ENCODE measurements at places on chromosomes 11 and 22. TPM values are rescaled to one million over a fixed set of nuclear protein-coding genes. Genes with fewer than 3 reads are reported as not detected.

- H3K4me3 ChIP-seq: no peak overlapping the region
- peak; percentile 85 for DNase-seq
- peak overlapping the region; percentile 78 for H3K27ac ChIP-seq
- H3K4me1 ChIP-seq: peaks cover 55% of the 10 kb centered on the region
- no peaks in the 10 kb centered on the region for H3K27me3 ChIP-seq
Observed at GRCh38 chr11:126115816-126116331, 53.2 kb upstream of the CDON start.

- H3K36me3 ChIP-seq: no peaks in the 10 kb centered on the region
- peaks cover 5% of the 10 kb centered on the region for H3K4me1 ChIP-seq
- DNase-seq: peak; percentile 68
- no peak overlapping the region for H3K4me3 ChIP-seq
- peaks cover 13% of the 10 kb centered on the region for H3K27me3 ChIP-seq
- no peak overlapping the region for H3K27ac ChIP-seq
Observed at GRCh38 chr11:117907276-117908108, 21.7 kb downstream of the TMPRSS13 start.

GRCh38 chr11:109552376-109552775, 130.4 kb downstream of the C11orf87 start:
- no peak for DNase-seq
- H3K27ac ChIP-seq: no peak overlapping the region
- H3K36me3 ChIP-seq: no peaks in the 10 kb centered on the region
- H3K27me3 ChIP-seq: no peaks in the 10 kb centered on the region
- H3K4me3 ChIP-seq: no peak overlapping the region

DNA sequence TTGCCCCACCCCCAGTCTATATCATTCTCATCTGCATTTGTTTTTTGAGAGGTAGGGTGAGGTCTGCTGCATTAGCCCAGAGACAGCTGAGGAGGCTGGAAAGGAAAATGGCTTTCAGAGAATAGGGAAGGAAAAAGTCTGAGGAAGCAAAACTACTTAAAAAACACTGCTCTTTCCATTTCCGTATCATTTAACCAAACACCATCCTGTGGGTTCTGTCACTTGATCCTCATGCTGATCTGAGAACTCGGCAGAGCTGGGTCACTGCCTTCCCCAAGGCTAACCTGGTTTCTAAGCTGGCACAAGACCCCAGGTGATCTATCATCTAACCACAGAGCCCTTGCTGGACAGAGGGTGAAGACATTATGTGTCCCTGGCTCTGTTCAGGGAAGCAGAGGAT, 1.2 kb downstream of the FOLR2 start:
- no peak for DNase-seq
- peaks cover 10% of the 10 kb centered on the region for H3K27me3 ChIP-seq
- peaks cover 8% of the 10 kb centered on the region for H3K4me1 ChIP-seq
- H3K36me3 ChIP-seq: no peaks in the 10 kb centered on the region
- no peak overlapping the region for H3K27ac ChIP-seq

- no peaks in the 10 kb centered on the region for H3K27me3 ChIP-seq
- no peak overlapping the region for H3K4me3 ChIP-seq
- H3K4me1 ChIP-seq: peaks cover 34% of the 10 kb centered on the region
- peak overlapping the region; percentile 67 for H3K27ac ChIP-seq
Observed at GRCh38 chr11:111718436-111718835, 47.8 kb downstream of the PPP2R1B start.

DNA sequence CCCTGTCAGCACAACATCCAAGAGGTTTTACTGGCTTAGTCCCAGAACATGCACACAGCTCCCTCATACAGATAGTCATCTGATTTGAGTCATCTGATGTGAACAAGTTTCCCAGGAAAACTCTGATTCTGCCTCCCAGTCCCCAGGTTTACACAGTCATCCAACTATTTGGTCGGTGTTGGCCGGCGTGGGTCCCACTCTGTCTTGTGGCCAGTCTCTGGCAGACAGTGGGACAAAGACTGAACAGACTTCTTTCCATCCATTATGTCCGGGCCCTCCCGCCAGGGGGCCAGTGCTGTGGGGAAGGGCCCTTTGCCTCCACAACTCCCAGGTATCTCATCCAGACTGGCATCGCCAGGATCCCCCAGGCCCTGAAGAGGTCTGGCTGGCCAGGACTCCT, 60.0 kb downstream of the BTG4 start:
- no peak overlapping the region for H3K27ac ChIP-seq
- H3K36me3 ChIP-seq: no peaks in the 10 kb centered on the region
- no peak for DNase-seq
- H3K4me3 ChIP-seq: no peak overlapping the region
- no peaks in the 10 kb centered on the region for H3K27me3 ChIP-seq

GRCh38 chr22:31933816-31934482, 10.4 kb upstream of the YWHAH start:
- H3K4me3 ChIP-seq: no peak overlapping the region
- H3K27ac ChIP-seq: no peak overlapping the region
- no peaks in the 10 kb centered on the region for H3K27me3 ChIP-seq
- DNase-seq: peak; percentile 39

DNA sequence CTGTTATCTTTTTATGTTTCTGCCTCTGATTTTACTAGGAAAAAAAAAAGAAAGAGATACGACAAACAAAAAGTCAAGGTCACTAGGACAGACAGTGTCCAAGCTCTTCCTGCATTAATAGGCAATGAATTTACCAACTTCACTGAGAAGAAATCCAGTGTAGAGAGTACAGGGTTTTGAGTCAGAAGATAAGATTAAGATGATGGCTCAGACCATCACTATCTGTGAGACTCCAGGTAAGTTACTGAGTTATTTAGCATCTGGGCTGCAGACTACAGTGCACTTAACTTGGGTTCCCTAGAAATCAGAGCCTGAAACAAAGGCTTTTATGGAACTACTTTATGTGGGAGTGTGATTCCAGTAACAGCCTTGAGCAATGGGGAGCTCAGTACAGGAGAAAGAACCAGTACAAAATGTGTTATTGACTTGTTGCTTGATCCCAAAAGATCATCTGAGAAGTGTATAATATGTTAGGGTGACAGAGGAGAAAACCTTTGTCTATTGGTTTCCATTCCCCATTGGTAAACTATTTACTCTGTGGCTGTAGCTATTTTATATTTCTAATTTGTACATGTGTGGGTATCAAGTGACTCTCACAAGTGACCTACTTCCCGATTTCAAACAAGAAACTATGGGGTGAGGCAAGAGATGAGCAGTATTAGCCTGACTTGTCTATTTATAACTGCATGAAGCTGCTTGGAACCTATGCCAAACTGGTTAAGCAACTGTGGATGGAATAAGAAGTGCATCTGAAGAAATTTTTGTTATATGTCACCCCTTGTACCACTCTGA, 395.8 kb downstream of the RAB38 start:
- H3K27me3 ChIP-seq: no peaks in the 10 kb centered on the region
- no peak overlapping the region for H3K4me3 ChIP-seq
- H3K36me3 ChIP-seq: no peaks in the 10 kb centered on the region
- no peak for DNase-seq

- no peak for DNase-seq
- H3K36me3 ChIP-seq: no peaks in the 10 kb centered on the region
- peaks cover 10% of the 10 kb centered on the region for H3K4me1 ChIP-seq
Observed at GRCh38 chr22:44935724-44936123, 74.1 kb downstream of the PHF21B start.

GRCh38 chr11:95349345-95349942, 118.4 kb upstream of the SESN3 start:
- H3K27me3 ChIP-seq: no peaks in the 10 kb centered on the region
- H3K27ac ChIP-seq: no peak overlapping the region

DNA sequence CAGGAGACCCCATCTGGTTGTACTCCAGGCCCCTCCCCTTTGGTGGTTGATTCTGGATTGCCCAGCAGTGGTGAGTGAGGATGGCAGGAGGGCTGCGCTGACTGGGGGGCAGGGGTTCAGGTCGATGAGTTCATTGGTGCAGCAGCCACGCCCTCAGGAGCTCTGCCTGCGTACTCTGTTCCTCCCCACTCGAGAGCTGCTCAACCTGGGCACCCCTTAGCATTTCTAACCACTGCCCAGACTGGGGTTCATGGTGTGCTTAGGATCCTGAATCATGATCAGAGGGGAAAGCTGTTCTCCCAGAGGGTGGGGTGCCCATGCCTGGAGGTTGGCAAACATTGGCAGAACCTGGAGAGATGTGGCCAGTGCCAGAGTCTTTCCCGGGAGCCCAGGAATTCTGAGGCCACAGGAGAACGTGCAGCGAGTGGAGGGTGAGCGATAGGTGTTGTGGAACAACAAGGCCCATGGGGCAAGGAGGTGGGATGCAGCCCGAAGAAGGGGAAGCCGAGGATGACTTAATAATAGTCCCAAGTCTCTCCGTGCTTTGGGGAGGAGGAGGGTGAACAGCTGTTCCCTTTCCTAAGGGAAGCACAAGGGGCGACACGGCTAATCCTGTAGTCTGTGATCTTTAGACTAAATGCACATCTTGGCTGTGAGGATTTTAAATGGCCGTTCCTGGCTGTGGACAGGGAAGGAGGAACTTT, 75.5 kb downstream of the SCN3B start:
- no peak overlapping the region for H3K27ac ChIP-seq
- DNase-seq: no peak
- peaks cover 12% of the 10 kb centered on the region for H3K4me1 ChIP-seq
- H3K36me3 ChIP-seq: no peaks in the 10 kb centered on the region
- H3K27me3 ChIP-seq: no peaks in the 10 kb centered on the region

- H3K4me3 ChIP-seq: no peak overlapping the region
- peaks cover 17% of the 10 kb centered on the region for H3K27me3 ChIP-seq
- H3K4me1 ChIP-seq: no peaks in the 10 kb centered on the region
- no peaks in the 10 kb centered on the region for H3K36me3 ChIP-seq
Observed at GRCh38 chr11:2434008-2434407, 10.3 kb downstream of the TRPM5 start.

Gene DEUP1
- polyA plus RNA-seq: not detected

Gene SERHL2
- 2.1 TPM for polyA plus RNA-seq

Gene TRAPPC4
- polyA plus RNA-seq: 29.6 TPM

Gene BDNF
- polyA plus RNA-seq: 0.81 TPM

Data from stomach (tissue), 19 donors.